ENCODE measurements at places on chromosomes 4 and X.

- DNase-seq: no peak
Measured at GRCh38 chr4:80073473-80074008, 512 bp upstream of the ANTXR2 start.

DNA sequence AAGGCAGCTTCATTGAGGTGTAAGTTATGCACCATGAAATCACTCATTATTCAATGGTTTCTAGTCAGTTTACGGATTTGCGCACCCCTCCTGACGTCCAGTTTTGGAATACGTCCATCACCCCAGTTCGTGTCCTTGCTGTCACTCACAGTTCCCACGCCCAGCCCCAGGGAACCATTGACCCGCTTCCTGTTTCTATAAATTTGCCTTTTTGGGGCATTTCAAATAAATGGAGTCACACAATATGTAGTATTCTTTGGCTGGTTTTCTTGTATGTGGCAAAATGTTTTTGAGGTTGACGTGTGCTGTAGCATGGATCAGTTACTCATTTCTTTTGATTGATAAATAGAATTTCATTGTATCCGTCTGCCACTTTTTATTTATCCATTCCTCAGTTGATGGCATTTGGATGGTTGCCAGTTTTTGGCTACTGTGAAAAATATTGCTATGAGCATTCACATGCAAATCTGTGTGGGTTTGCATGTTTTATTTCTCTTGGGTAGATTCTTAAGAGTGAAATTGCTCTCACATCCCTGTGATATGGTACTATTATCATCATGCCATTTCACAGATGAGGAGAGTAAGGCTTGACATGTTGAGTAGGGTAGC is 18.4 kb upstream of the SORCS2 start:
- no peak for DNase-seq

DNA sequence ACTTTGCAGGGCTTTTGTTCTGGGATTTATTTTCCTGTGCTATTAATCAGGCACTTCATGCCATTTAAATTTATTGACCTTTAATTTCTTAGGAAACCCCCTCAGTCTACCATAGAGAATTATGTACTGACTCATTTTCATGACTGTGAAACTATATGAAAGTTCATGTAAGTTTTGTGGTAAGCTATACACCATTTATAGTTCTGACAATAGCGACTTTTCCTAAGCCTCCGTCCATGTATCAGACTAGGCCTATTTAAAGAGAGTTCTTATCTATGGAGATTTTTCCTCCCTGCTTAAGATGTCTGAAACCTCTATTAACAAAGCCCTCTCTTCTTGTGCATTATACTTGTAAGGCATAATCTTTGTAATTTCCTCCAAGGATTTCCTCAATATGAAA is 111.6 kb downstream of the AFF2 start:
- no peak for DNase-seq

DNA sequence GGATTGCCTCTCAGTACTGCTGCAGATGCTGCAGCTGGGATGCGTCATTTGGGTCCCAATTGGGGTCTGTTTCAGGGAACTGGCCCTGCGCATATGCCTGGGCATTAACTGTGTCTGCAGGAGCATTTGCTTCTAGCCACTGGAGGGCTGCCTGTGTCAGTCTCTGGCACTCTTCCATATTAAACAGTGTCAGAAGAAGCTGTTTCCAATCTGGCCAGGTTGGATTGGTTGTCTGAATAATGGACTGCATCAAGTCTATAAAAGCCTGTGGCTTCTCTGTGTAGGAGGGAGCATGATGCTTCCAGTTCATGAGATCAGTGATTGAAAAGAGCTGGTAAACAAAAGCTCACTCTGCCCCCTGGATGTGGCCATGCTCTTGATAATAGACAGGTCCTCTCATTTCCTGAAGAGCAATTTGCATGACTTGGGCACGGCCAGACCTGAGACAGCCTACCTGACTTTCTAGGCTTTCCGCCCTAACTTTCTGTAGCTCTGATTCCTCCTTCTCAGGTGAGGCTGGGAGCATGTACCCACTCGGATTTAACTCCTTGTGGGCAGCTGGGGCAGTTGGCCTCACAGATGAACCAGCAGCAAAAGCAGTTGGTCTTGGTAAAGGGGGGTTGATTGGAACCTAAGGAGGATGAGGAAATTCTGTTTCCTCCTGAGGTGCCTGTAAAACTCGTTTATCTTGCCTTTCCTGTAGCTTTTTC is 29.2 kb downstream of the SULT1E1 start:
- peak; percentile 21 for DNase-seq

DNA sequence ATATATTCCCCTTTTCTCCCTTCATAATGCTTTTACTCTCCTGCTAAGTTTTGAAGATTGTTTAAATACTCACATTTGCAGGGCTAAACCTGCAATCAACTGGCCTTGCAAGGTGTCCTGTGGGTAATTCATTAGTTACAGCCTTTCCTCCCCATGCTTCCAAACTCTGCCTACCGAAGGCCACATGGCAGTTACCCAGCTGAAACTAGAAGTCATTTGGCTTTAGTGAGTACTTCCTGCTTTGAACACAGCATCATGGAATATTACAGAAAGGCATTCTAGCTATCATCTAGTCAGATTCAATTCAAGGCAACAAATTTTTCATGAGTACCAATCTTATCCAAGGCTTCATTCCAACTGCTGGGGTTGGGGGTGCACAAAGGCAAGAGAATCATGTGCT is 55.6 kb downstream of the SRPX start:
- DNase-seq: no peak

DNA sequence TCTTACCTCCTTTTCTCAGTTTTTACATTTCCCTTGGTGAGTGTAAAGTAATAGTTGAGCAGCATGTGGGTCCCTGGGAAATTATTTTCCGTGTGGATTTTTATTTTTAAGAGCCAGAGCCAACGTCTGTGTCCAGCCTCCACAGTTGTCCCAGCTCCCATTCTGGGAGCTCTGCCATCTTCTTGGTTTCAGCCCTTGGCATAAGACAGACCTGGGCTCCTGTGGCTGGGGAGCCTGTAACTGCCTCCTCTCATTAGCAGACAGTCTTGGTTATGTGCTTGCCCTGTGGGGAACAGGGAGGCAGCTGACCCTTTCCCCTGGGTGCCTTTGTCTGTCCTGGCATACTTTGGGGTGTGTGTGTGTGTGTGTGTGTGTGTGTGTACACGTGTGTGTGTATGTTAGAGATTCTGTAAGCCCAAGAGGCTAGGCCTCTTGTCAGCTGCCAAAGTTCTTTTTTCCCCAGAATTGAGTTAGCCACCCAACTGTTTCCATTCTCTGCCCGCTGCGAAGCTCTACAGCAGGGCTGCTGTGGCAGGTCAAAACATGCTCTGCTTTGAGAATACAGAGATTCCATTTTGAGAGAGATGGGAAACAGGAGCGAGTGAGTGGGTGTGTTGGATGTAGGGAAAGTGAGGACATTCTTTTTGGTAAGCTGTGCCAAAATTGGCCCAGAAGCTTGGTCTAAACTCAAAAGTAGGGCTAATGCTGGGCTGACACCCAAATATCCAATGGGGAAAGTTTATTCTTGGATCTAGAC is 140.7 kb downstream of the TMEM164 start:
- DNase-seq: no peak

DNA sequence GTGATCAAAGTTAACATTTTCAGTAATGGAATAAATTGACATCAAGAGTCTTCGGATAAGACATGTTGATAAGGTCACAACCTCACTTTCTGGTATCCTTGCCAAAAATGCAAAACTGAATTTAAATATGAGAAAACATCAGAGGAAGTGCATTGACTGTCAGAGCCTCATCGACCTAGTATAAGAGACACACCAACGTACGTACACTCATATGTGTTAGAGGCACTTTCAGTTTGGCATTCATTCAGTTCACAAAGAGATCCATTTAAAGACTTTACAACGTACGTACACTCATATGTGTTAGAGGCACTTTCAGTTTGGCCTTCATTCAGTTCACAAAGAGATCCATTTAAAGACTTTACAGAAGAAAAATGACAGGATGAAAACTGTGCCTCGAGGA is 280.3 kb downstream of the INPP4B start:
- DNase-seq: no peak

DNA sequence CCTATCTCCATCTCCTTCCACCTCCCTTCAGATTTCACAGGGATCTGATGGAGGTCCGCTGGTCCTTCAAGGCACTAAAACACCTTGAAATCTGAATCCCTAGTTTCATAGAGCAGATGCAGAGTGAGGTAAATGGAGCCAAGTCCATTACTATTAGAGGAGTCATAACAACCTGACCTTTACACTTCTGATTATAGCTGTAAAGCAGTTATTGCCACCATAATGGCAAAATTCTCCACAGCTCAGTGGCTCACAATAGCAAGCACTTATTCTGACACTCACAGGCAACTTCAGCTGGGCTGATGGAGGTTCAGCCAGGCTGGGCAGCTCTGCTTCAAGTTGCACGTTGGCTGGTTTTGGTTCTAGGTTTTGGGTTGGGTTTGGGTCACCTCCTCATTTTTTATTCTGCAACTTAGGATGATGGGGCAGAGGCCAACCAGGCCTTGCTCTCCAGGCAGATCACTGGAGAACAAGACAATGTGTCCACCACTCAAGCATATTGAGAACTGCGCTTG is 51.4 kb upstream of the LRAT start:
- DNase-seq: no peak

DNA sequence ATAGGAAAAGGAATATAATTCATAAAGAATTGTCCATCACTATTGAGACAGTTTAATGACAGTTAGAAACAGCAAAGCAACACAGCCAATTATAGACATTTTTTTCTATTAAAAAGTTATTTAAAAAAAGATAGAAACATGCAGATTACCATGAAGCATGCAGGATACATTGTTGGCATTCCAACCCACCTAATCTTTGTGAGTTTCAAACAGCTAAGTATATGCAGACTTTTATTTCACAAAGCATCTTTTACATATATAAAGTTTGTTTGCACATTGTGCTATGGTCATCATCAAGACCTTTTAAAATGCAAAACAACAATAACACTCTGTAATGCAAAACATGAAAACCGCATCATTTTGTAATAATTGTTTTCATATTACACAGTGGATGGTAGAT is 125.9 kb upstream of the ETNPPL start:
- DNase-seq: no peak

DNA sequence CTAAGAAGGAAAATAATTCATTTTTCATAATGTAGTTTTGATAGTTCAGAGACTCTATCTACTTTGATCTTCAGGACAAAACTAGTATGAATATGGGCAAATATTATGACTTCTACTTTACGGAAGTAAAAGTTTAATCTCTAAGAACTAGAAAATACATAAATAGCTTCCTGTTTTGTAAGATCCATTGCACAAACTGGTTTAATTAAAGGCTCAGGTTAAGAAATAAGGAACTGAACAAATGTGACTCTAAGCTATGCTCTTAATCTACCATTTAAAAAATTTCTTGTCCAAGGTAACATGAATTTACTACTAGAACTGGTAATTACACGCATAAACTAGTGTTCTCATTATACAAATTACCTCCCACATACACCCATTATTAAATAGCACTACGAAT is 360.6 kb downstream of the INPP4B start:
- no peak for DNase-seq

- no peak for DNase-seq
Measured at GRCh38 chr4:17347445-17347844, 164.4 kb downstream of the QDPR start.

GRCh38 chr4:31748382-31748781 is 1028.2 kb downstream of the PCDH7 start:
- DNase-seq: no peak

DNA sequence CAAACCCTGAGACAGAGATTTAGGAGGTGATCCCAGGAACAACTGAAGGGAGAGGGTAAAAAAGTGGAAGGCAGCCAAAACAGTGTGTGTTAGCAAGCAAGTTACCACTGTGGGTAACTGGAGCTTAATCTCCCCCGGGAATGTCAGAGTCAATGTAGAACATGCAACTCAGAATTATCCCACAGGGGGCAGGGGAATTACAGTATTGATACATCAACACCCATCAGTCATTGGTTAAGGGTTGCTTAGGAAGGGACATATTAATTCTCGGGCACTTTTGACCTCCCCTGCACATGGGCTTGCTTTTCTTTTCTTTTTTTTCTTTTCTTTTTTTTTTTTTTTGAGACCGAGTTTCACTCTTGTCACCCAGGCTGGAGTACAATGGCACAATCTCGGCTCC is 29.3 kb downstream of the CXorf58 start:
- DNase-seq: no peak

DNA sequence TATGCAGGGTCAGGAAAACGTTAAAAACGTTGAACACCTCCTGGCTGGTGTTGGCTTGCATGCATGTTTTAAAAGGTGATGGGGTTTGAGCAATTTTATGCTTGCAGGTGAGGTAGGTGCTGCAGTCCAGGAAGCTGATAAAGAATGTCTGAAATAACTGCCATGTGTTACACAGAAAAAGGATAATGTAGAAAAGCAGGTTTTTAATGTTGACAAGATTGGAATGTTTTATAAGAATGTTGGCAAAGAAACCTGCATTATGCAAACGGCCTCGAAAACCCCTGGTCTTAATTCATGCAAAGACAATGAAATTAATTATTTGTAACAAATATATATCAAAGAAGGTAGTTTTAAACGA is 723.7 kb upstream of the AGA start:
- no peak for DNase-seq

- no peak for DNase-seq
Measured at GRCh38 chrX:155143959-155144548, 72.2 kb upstream of the VBP1 start.

GRCh38 chr4:54540931-54541330 is 116.8 kb upstream of the KIT start:
- no peak for DNase-seq

- peak; percentile 50 for DNase-seq
Measured at GRCh38 chr4:57426779-57427395, 316.7 kb upstream of the IGFBP7 start.

DNA sequence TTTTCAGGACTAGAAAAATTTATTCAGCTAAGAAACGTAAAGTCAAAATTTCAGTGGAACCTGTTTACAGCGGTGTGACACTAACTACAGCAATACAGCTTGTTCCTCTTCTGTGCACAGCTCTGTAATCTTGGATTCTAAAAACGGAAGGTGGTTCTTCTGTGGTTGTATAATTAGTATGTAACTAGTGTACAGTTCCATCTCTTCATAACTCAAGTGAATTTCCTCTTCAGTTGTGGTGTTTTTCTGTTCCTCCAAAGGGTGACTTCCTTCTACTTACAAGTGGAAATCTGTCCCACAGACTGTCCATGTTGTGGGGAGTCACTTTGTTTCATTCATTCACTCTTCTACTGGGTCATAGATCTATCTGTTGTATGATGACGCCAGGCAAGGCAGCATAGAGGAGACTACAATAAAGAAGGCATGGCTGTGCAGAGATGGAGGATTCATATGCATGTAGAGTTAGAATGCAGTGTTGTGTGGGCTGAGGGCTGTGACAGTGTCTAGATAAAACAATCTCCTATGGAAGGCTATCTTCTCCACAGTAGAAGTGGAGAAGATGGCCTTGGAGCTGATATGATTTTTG is 5.4 kb downstream of the DAPP1 start:
- no peak for DNase-seq

- DNase-seq: no peak
Measured at GRCh38 chrX:68018248-68019203, 414.8 kb downstream of the OPHN1 start.

- peak; percentile 2 for DNase-seq
Measured at GRCh38 chrX:45400027-45400779, 199.5 kb upstream of the DIPK2B start.

Measured in HFF-Myc (cell line).